HT1080 (cell line): ENCODE measurements at places on chromosomes 3 and 15.

DNA sequence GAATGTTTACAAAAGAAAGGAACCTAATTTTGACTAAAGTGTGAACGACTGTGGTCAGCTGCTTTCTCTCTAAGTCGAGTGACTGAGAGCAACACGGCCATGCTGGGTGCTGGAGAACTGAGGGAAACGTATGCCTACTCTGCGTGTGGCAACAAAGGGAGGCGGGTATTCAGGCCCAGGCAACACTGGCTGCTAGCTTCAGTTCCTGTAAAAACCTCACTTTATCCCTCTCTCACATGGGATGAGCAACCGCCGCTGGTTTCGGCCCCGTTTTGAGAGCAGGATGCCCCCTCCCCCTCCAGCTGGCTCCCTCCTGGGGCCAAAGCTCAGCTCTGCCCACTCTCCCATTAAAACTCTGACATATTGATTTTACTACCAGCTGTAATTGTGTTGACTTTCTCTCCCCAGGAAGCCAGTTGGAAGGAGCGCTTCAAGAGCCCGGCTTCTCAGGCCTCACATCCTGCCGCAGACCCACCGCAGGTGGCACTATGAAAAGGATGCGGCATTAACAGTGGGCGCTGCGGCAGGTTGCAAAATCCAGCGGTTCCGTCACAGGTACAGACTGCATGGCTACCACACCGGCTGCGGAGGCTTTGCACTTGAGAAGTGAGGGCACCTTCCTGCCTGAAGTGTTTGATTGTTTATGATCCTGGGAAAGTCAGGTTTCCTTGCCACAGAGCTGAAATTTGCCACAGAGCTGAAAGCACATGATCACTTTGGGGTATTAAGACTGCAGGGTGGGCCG is 12.7 kb downstream of the PLXND1 start:
- no peak for DNase-seq

GRCh38 chr15:71626596-71627088 is 183.7 kb upstream of the NR2E3 start:
- no peak for DNase-seq

DNA sequence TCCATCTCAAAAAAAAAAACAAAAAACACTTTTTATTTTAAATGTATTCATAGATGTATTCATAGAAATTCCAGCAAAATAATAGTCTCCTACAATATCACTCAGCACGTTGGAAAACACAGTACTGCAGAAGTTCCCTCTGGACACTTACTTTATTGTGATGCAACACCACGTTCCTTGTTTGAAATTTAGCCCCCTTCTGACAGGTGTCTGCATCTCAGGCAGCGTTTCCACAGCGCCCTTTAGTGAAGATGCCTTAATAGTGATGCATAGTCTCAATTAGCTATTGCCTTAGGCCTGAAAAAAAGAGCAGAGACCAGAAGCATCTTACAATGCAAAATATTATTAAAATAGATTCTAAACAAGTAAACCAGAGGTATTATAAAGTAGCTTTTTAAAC is 20.3 kb downstream of the IL12A start:
- DNase-seq = no peak

DNA sequence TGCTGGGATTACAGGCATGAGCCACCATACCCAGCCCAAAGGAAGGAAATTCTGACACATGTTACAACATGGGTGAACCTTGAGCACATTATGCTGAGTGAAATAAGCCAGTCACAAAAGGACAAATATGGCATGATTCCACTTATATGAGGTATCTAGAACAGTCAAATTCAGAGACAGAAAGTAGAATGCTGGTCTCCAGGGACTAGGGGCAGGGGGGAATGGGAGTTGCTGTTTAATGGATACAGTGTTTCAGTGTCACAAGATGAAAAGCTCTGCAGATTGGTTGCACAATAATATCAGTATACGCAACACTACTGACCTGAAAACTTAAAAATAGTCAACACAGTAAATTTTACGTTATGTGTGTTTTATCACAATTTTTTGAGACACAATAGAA is 4.1 kb downstream of the SPATA12 start:
- no peak for DNase-seq

GRCh38 chr3:10305331-10305902 is 12.7 kb upstream of the GHRL start:
- no peak for DNase-seq

DNA sequence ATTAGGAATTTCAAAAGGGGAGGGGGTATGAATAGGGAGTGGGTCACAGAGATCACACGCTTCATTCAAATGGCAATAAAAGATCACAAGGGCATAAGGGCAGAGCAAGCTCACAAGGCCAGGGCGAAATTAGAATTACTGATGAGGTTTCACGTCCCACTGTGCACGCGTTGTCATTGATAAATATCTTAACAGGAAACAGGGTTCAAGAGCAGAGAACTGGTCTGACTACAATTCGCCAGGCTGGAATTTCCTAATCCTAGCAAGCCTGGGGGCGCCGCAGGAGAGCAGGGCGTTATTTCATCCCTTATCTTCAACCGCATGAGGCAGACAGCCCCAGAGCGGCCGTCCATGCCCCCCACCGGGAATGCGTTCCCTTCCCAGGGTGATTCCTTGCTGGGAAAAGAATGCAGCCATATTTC is 18.1 kb upstream of the SMCO1 start:
- DNase-seq = no peak

GRCh38 chr3:69413551-69414207 is 27.8 kb upstream of the FRMD4B start:
- no peak for DNase-seq

DNA sequence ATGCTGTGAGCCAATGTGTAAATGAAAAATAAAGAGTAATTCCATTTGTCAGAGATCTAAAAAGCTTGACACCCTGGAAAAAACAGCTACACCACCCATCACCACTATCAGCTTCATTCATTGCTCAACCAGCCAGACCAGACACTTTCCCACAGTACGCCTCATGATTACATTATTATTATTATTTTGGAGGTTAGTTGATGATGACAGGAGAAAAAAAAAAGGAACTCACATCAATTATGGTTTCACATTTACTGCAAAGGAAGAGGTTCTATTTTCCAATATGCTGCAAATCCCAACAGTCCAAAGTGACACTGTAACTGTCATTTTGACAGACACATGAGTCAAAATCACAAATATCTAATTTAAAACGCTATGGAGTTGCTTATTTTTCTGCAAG is 134.7 kb upstream of the TSC22D2 start:
- DNase-seq = no peak

DNA sequence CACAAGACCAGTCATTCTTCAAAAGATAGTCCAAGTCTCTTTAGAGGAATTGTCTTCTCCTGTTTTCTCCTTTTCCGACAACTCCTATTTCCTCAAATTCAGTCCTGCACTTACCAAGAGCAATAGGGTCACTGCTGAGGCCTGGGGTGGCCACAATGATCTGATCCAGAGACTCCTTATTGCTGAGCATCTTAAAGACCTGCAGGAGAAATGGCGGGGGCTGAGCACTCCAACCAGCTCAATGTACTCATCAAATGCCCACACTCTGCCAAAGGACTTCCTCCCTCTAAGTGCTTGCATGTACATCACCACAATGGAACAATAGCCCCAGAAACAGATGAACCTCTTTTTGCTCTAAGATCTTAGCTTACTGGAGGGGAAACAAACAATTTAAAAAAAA is 9.6 kb downstream of the UBL7 start:
- DNase-seq = no peak
